Activated CD8-positive, alpha-beta T cell treated with anti-CD3 and anti-CD28 coated beads for 36 hours (primary cell): ENCODE measurements at places on chromosomes 12 and 14. TPM values are rescaled to one million over a fixed set of nuclear protein-coding genes. Genes with fewer than 3 reads are reported as not detected.

DNA sequence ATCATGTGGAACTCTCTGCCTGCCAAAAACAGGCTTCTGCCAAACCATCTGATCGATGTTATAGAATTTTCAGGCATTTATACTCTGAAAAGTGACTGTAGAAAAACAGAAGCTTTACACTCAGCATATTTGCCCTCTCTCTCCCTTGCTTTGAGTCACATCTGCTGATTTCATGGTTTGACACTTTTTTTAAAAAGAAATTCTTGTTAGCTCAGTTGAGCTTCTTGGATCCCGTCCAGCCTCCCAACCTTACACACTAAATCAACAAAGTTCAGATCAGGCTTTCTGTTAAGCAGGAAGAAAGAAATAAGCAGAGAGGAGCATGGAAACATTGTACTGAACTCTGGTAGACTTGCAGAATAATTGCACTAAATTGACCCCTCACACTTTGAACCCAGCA lies 193.6 kb upstream of the SEL1L start:
- no peak overlapping the region for H3K27ac ChIP-seq
- H3K27me3 ChIP-seq = no peaks in the 10 kb centered on the region
- no peaks in the 10 kb centered on the region for H3K36me3 ChIP-seq

- no peak overlapping the region for H3K4me3 ChIP-seq
- H3K27me3 ChIP-seq = peaks cover 13% of the 10 kb centered on the region
- no peaks in the 10 kb centered on the region for H3K36me3 ChIP-seq
These were observed 101.3 kb downstream of the ASCL4 start for GRCh38 chr12:107875786-107876185.

DNA sequence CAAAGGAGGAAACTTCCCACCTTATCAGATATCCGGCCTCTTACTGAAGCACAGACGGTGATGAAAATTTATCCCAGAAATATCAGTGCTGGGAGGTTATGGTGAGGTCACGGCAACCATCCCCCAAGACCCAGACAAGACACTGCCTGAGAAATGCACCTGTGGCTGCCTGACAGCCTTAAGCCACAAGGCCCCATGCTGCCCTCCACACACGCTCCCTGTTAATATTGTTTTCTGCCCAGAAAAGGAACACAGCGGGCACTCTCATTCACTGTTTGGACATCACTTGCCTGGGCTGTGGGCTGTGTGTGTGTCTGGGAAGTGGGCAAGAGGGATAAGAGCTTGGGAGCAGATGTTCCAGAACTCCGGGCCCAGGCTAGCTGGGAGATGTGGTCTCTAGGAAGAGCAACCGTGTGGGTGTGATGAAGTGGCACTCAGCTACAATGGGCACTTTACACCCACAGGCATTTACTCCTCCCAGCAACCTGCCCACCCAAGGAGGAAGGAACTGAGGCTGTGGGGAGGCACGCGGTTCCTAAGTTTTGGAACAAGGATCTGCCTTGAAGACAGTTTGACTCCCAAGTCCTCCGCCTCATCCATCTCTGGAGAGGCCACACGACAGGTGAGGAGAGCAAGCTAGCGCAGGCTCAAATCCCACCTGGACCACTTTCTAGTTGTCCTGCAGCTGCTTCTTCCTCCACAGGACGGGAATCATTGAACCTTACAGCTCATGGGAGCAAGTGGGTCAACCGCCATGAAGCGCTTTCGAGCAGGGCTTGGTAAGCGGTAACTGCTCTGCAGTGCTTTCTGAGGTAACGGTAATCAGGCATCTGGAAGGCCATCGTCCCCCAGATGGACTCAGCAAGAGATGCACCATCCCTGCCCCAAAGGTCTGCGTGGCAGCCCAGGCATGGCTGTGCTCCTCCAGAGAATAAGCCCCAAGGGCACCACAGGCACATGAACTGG lies 91.4 kb downstream of the CHGA start:
- peaks cover 32% of the 10 kb centered on the region for H3K4me1 ChIP-seq
- H3K36me3 ChIP-seq = no peaks in the 10 kb centered on the region
- DNase-seq = no peak
- H3K27ac ChIP-seq = no peak overlapping the region

DNA sequence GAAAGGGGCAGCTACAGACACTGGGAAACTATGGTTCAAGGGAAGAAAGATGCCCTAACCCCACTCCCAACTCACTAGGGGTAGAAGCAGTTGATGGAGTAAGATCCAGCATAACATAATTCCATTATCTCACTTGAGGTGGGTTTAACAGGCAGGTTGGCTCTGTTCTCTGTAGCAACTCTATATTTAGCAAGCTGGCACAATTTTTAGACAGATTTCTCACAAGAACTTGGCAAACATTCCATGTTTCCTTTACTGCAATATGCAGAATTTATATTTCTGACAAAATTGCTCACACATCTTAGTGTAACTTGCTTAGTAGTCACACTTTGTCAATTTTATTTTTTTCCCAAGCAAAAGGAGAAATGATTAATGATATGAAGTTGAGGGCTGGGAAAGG lies 475.4 kb downstream of the RMST start:
- no peak overlapping the region for H3K27ac ChIP-seq
- no peaks in the 10 kb centered on the region for H3K27me3 ChIP-seq
- DNase-seq = no peak
- H3K4me1 ChIP-seq = no peaks in the 10 kb centered on the region

- no peak for DNase-seq
- H3K4me1 ChIP-seq = peaks cover 4% of the 10 kb centered on the region
- no peaks in the 10 kb centered on the region for H3K27me3 ChIP-seq
- H3K36me3 ChIP-seq = peaks cover 39% of the 10 kb centered on the region
These were observed 273.0 kb downstream of the FUT8 start for GRCh38 chr14:65685572-65685971.

- H3K36me3 ChIP-seq = no peaks in the 10 kb centered on the region
- DNase-seq = peak; percentile 69
- peaks cover 34% of the 10 kb centered on the region for H3K4me1 ChIP-seq
- peaks cover 42% of the 10 kb centered on the region for H3K27me3 ChIP-seq
These were observed at the start of gene DACT1 for GRCh38 chr14:58637391-58638230. DACT1 (plus strand) TSS chr14:58637962; CDS start chr14:58638203, 241 bp downstream.

- DNase-seq = no peak
- no peak overlapping the region for H3K27ac ChIP-seq
- H3K4me1 ChIP-seq = peaks cover 11% of the 10 kb centered on the region
- H3K4me3 ChIP-seq = no peak overlapping the region
These were observed 16.0 kb upstream of the ANKLE2 start for GRCh38 chr12:132777614-132778013.

The STAC3 gene
- total RNA-seq = 2.1 TPM

The AQP6 gene
- total RNA-seq = not detected

The TMEM19 gene
- total RNA-seq = 14.2 TPM

The SMCO2 gene
- total RNA-seq = not detected

The ST8SIA1 gene
- 2.5 TPM for total RNA-seq
